AG09309 (cell line): ENCODE measurements at places on chromosomes 6 and 20.

GRCh38 chr6:25590986-25591385 is 61.0 kb upstream of the SCGN start:
- DNase-seq, result no peak

GRCh38 chr6:143611580-143611979 is 66.2 kb upstream of the PHACTR2 start:
- no peak for DNase-seq

- DNase-seq, result no peak
Measured at GRCh38 chr20:51978070-51978501, 175.8 kb upstream of the SALL4 start.

GRCh38 chr6:139882977-139883728 is 508.7 kb upstream of the CITED2 start:
- DNase-seq, result no peak

- DNase-seq, result no peak
Measured at GRCh38 chr6:31355583-31355948, 1.4 kb downstream of the HLA-B start.

- DNase-seq, result no peak
Measured at GRCh38 chr6:167580619-167580911, 246.1 kb upstream of the AFDN start.

GRCh38 chr20:5863040-5863833 is 87.1 kb downstream of the TRMT6 start:
- DNase-seq, result peak; percentile 54

DNA sequence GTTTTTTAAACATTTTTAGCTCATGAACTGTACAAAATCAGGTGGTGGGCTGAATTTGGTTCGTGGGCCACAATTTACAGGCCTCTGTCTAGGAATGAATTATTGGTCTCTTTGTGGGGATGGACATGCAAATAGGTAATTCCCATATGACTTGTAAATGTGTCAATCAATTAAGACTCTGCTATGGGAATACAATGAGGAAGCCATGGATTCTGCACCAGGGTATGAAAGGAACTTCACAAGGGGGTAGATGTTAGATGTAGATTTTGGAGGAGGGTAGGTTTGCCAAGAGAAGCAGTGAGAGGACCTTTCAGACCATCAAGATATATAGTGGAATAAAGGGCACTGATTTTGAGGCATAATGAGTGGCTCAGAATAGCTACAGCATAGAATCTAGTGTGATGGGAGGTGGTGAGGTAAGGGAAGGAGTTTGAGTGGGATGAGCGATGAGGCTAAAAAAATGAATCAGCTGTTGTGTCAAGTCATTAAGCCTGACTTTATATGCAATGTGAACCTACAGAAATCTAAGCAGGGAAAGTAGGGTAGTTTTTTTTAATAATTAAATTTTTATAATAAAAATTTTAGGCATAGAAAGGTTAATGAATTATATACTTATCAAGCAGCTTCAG is 32.6 kb upstream of the RNF182 start:
- DNase-seq, result no peak

- no peak for DNase-seq
Measured at GRCh38 chr6:6987749-6988148, 120.0 kb upstream of the RREB1 start.

GRCh38 chr6:111254004-111254778 is 166.9 kb downstream of the SLC16A10 start:
- no peak for DNase-seq

DNA sequence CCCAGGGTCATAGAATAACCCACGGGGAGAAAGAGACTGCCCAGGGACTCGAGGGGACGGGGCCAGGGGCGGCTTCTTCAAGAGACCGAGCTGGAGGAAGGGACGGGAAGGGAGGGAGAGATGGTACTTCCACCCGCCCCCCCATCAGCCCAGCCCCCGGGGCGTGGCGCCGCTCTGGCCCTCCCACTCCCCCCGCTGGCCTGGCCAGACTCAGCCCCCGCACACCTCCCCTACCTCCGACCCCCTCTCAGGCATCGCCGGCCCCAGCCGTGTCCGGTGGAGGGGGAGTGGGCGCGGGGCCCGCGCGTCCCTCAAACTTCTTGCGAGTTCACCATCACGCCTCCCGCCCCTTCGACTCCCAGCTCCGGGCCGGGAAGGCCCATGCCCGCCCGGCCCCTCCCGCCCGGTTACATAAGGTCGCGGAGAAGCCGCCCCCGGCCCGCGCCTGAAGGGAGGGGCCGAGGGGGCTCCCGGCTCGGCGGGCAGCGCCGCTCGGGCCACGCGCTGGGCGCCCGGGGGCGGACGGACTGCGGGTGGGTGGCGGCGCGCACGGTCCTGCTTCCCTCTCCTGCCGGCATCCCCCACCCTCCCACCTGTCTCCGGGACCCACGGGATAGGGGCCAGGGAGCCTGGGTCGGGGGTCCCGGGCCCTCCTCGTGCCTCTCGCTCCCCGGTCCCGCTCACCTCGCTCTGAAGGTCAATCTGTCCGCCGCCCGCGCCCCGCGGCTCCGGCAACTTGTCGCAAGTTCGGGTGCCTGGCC is 562 bp downstream of the TFEB start:
- DNase-seq, result no peak

- no peak for DNase-seq
Measured at GRCh38 chr20:18801516-18801915, 12.1 kb upstream of the SCP2D1 start.

DNA sequence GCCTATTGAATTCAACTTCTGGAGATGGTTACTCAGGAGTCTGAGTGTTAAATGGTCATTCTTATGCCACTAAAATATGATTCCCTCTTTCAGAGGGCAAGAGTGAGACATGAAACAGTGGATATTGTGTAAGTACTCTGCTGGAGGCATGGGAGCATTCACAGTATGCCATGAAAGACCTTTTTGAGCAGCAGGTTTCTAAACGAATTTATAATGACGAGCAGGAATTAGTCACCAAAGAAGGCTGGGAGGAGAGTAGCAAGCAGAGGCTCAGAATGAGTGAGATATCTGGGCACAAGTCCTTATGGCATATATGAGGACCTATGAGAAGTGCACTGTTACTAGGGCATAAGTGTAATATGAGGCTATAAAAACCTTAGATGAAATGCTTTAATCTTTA is 10.9 kb upstream of the MYB start:
- DNase-seq, result no peak

DNA sequence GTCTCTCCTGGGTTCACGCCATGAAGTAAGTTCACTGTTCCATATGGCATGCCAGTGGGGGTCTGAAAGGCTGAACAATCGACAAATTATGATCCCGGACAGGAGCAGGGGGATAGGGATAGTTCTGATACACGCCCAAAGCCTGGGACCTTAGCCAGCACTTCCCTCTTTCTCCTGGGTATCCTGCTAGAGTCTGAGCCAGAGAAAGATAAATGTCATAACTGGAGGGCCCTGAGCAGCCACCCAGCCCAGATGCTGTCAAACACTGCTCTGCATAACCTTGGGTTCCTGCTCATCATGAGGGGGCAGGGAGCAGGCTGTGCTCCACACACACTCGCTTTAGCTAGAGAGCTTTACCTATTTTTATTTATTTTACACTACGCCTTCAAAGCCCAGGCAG is 12.3 kb downstream of the EDEM2 start:
- DNase-seq, result no peak

- no peak for DNase-seq
Measured at GRCh38 chr20:52137850-52138249, 53.7 kb downstream of the ZFP64 start.

- no peak for DNase-seq
Measured at GRCh38 chr6:117601811-117602150, 530 bp downstream of the GOPC start.

GRCh38 chr20:61354001-61354390 is 101.9 kb downstream of the CDH4 start:
- no peak for DNase-seq

- no peak for DNase-seq
Measured at GRCh38 chr6:17172836-17173470, 71.1 kb downstream of the STMND1 start.

DNA sequence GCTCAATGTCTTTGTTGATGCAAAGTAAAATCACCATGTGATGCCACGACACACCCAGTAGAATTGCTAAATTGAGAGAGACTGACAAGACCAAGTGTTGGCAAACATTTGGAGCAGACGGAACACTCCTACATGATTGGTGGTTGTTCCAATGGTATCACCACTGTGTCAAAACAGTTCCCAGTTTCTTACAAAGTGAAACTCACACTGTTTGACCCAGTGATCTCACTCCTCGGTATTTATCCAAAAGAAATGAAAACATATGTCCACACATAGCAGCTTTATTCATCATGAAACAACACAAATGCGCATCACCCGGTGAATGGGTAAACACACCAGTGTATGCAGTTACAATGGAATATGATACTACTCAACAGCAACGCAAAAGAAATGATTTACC is 74.0 kb upstream of the SULF2 start:
- DNase-seq, result no peak

DNA sequence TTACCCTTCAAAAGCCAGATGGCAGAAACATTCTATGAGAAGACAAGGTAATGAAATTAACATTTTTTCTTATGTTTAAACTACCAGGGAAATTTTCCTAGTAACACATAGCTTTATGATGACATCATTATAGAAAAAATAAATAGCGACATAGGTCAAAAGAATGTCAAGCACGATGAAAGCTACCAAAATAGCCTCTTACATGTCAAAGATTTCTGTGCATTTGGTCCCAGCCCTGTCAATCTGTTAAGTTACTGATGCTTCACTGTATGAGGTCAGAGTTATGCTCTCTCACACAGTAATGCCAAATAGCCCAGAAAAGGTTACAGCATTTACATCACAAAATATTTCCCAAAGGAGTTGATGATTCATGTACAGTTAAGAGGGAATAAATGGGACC is 199.8 kb upstream of the DEFB112 start:
- no peak for DNase-seq

DNA sequence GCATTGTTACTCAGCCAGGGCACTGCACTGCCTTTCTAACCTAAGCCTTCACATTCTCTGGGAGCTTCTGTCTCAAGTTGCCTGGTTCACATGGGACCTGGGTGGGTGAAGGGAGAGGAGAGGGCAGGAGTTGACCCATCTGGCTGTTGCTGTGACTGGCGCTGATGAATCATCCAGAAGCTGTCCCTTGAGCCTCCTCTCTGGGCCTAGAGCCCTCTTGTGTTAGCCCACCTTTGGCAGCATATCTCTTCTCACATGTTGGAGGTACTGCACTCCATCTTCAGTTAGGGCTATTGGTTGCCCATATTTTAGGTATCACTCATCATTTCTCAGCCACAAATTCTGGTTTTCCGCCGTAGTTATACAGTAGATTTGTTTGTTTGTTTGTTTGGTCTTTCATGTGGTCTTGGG is 19.8 kb downstream of the XRN2 start:
- no peak for DNase-seq

DNA sequence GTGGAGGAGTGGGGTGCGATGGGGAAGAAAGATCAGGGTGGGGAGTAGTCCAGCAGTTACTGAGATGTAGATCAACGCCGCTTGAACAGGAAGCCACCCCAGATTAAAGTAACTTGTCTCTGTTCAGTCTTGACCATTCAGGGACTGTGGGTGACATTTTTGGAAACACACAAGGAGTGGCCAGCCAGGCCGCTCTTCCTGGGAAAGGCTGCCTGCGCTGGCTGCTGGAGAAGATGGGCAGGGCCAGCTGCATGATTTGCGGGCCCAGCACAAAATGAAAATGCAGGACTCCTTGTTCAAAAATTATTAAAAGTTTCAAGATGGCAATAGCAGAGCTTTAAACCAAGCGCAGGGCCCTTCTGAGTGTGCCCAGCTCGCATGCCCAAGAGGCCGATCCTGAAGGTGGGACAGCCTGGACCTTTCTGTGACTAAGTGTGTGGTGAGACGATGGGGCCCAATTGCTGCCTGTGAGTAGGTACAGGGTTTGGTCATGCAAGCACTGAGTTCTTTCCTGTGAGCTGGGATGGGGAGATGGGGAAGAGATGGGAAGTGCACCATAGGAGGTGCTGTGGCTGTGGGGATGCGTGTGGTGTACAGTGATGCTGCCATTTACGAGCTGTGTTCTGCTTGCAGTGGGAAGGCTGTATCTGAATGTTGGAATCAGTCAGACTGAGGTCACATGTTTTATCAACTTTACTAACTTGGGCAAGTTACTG is 51.3 kb downstream of the DAAM2 start:
- DNase-seq, result no peak

DNA sequence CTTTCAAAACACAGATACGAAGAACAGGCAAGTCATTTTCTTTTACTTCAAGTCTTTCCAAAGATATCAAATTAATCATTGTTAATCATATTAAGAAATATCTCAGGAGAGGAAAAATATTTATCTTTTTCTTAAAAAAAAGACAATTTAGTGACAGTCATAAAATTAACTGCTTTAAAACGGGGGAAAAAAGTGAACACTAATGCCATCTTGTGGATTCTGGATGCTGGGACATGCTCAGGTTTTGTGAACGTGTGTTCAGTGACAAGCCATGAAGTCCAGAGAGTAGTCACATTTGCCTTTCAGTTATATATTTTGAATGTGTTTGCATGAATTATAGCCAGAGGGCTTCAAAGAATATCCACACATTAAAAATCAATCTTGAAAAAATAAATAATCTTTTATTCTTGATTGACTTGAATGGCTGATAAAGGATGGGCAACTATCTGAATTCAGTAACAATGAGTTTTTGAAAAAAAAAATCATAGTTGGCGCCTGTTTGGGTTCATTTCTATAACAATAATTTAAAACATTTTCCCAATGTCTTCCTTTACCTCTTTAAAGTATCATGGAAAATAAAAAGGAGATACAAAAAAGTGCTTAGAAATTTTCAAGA is 74.7 kb upstream of the NOX3 start:
- peak; percentile 4 for DNase-seq

DNA sequence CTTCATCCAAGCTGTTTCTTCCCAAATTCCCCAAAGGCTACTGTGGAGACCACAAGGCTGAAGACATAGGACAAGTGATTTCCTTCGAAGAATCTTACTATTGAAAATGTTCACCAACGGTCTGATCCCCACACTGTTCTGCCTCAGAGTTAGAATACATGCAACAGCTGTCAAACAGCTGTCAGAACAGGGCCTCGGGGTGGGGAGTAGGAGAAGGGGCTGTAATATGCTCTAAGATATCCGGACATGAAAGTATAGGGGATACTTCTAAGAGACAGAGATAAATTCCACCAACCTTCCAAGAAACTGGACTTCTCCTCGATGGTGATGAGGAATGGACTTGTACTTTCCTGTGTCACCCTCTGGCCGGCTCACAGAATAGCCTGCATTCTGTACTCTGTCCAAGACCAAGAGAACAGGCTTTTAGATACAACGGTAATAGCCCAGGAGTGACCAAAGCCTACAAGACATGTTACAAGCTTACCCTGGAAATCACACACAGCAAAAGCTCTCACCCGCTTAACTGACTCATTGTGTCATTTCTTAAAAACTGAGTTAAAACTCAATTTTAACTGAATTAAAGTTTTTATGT is 69.2 kb upstream of the PTGIS start:
- DNase-seq, result no peak
